ENCODE measurements at places on chromosomes 5 and 9.

DNA sequence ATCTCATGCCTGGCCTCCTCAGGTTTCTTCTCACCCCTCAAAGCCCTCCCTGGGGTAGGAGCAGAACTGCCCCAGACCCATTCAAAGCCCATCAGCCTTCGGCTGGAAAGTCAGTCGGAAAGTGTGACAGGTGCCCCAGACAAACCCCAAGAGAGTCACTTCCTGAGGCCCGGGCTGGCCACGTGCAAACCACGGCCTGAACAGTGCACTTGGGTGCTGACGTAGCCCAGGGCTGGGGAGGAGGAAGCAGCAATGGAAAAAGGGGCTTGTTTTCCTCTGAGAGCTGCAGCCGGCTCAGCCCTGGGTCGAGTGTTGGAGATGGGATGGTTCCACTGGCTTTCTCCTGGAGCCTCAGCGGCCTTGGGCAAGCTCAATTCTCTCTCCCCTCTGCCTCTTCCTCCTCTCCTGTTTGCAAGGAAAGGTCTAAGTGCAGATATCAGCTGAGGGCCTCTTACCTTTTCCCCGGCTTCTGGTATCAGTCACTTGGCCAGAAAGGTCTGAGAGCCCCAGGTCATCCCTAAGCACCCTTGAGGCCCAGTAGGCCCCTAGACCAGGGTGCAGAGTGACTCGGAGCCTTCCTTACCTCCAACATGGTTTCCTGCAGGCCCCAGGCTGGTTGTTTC is 5.9 kb upstream of the EGR1 start:
- DNase-seq, result no peak

GRCh38 chr9:87708986-87709728 is 16.8 kb upstream of the CTSL start:
- DNase-seq, result no peak

- no peak for DNase-seq
These were observed 35.8 kb upstream of the PLPP1 start for GRCh38 chr5:55570570-55570969.

GRCh38 chr5:39513236-39513635 is 88.5 kb upstream of the DAB2 start:
- peak; percentile 18 for DNase-seq

DNA sequence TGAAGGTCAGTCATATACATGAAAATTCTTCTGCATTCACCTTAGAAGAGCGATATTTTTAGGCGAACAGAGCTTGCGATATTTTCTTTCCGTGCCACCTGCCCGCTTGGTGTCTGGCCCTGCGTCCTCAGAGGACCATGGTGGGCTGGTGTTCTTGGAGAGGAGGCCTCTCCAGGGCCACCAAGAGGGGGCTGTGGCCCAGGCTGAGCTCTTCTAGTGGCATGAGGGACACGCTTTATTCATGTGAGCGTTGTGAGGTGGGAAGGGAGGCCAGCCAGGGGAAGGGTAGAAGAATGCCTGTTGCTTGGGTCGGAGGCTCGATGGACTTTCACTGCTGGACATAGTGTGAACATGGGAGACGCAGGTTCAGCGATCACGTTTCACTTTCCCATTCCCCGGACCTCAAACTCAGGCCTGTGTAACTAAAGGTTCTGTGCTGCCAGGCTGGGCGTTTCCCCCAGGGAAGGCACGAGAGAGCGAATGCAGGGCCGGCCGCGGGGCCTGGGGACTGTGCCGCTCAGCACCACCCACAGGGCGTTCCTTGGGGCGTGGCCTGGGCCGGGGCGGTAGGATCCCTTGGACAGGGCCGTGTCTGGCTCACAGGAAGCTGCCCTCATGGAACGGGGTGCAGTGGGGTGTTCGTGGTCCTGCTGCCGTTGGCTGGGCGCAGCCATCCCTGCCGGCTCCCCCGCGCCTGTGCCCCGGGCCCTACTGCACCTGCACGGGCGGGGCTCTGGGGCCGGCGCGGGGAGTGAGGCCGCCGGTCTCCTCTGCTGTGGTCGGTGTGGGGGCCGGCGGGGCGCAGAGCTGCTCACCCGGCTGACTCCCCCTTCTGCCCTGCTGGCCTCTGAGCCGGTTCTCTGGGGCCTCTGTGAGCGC is 40.7 kb upstream of the CLPTM1L start:
- peak; percentile 21 for DNase-seq

DNA sequence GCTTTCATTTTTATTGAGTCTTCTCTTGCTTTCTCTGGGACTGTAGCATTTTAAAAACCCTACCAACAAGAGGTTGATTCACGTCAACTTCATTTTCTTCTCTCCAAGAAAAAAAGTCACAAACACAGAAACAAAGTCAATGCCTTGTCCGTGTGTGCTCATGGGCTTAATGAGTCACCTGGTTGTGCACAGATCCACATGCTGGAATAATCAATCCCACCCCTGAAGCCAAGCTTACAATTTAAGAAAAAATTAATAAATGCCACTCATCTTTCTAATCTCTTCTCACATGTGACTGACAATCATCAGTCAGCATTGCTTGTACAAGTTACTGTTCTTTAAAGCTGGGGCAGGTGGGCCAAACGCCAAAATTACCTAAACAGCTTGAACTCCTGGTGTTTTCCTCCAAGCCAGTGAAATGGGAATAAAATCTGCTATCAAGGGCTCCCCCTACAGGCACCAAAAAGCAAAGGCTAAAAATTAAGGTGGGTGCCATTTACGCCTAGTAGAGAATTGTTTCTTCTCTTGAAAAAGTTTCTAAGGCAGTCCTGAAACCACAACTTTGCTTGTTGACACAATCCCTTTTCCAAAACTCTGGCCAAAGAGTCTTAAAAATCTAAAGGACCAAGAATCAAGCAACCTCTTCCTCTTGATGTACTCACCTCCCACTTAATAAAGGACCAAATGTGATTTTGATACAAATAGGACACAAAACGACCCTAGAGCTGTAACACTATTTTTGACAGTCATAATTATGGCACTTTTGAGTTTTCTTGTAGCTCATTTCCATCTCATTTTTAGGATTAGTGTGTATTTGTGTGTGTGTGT is 21.3 kb downstream of the TRMO start:
- peak; percentile 42 for DNase-seq

GRCh38 chr9:128718475-128718874 is 5.5 kb downstream of the ZDHHC12 start:
- no peak for DNase-seq

DNA sequence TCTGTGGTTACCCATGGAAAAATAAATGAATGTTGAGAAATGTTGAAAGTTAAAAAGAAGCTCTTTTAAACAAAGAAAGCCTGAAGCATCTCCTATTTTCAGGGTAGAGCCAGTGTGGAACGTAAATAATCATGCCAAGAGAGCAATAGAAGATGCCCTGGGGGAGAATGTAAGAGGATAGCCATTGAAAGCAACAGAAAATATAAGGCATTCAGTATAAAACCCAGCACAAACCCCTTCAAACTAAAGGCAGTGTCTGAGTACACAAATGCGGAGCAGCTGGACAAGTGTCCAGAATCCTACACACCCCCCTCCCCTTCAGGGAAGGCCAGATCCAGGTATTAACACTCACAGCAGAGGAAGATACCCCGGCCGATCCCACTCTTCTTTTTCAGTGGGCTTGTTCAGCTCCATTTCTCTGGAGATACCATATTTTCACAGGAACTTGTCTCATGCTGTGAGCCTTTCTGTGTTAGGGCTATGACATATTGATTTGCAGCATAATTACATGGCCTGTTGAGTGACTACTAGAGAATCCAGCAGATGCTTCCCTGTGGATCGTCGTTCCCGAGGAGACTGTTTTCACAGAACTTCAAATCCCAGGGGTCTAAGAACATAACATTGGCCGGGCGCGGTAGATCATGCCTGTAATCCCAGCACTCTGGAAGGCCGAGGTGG is 101.2 kb downstream of the PLK2 start:
- no peak for DNase-seq

DNA sequence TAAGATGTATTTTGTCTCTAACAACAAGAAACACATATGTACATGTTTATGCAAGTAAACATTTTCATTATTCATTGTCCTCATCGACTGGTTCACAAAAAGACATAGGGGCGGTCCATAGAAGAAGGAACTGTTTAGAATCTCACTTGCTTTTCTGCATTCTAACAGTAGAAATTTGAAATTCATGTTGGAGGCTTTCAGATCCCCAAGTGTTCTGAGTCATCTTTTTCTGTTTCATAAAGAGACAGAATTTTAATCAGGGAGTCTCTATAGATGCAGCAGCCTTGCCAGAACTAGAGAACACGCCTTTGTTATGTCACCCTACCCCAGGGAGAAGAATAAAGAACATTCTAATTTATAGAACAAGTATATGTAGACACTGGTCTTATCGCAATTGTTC is 324.3 kb downstream of the GABRG2 start:
- no peak for DNase-seq

GRCh38 chr9:32404856-32405255 is 20.4 kb downstream of the ACO1 start:
- no peak for DNase-seq

DNA sequence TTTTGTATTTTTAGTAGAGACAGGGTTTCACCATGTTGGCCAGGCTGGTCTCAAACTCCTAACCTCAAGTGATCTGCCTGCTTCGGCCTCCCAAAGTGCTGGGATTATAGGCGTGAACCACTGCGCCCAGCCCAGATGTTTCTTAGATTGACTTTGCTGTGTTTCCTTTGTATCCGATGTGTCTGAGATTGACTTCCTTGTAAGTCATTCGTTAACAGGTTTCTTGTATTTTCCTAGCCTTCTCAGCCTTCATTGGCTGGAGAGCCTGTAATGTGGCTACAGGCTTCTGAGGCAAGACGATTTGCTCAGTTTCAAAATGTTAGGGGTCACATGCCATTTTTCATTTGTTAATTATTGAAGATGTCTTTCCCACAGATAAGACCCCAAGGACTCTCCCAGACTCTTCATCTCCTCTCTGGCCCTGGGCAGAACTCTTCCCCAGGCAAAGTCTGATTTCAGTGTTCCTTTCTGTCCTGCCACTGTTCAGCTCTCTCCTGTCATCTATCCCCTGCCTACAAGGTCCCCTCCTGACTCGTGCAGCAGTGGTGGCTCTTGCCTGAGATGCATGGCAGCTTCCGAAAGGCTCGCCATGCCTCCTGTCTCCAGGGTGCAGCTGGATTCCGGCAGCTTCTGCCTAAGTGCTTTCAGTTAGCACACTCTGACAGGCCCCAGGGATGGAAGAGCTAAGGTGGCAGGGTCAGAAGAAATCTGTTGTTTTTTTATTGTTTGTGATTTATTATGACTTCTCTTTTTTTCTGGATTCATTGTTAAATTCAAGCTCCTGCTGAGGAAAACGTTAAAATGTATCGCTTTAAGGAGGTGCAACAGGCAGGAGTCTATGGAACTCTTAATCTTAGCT is 206.4 kb downstream of the AOPEP start:
- no peak for DNase-seq

DNA sequence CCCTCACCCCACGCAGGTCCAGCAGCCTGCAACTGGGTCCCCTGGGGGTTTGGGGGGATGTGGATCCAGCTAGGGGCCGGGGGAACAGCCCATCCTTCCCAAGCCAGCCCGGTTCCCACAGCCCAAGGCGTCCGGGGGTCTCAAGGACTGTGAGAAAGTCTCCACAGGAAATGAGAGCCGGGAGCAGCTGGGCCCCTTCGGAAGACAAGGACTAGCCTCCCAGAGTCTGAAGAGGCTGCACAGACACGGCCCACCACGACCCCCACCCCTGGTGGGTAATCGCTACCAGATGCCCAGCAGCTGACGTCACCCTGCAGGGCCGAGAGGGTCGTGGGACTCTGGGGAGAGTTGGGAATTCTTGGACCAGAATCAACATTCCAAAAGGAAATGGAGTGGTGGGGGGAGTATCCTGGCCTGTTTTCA is 10.5 kb downstream of the SH2D3C start:
- no peak for DNase-seq

- DNase-seq, result no peak
These were observed 68.5 kb downstream of the MCTP1 start for GRCh38 chr5:95216136-95216955.

GRCh38 chr9:113238859-113239232 is 17.5 kb downstream of the SLC31A1 start:
- DNase-seq, result no peak

DNA sequence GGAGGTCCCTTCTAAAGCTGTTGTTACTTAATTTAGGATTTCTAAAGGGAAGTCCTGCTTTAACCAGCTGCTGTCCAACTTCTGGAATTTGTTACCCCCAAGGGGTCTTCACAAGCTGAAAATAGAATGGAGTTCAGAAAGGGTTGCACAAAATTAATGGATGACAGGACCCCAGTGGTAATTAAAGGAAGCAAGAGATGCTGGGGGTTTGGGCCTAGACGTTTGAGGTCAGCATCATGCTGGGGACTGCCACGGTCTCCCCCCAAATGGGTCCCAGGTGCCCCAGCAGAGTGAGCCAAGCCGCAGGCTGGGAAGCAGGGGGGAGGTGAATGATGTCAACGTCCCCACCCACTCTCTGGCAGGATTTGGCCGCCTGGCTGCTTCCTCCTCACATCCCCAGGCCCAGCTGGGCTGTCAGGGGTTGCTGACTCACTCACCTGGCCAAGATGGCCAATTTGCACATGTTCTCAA is 97.5 kb upstream of the ARAP3 start:
- no peak for DNase-seq

GRCh38 chr9:135087489-135087792 is at the start of gene OLFM1:
OLFM1 (plus strand) TSS chr9:135087668; CDS start chr9:135087990, 322 bp downstream.
- DNase-seq, result peak; percentile 30

GRCh38 chr9:82949203-82949602 is 113.7 kb downstream of the RASEF start:
- no peak for DNase-seq

- no peak for DNase-seq
These were observed 1.8 kb downstream of the CCL28 start for GRCh38 chr5:43410414-43410813.

GRCh38 chr5:134515801-134516200 is 9.7 kb upstream of the JADE2 start:
- no peak for DNase-seq

DNA sequence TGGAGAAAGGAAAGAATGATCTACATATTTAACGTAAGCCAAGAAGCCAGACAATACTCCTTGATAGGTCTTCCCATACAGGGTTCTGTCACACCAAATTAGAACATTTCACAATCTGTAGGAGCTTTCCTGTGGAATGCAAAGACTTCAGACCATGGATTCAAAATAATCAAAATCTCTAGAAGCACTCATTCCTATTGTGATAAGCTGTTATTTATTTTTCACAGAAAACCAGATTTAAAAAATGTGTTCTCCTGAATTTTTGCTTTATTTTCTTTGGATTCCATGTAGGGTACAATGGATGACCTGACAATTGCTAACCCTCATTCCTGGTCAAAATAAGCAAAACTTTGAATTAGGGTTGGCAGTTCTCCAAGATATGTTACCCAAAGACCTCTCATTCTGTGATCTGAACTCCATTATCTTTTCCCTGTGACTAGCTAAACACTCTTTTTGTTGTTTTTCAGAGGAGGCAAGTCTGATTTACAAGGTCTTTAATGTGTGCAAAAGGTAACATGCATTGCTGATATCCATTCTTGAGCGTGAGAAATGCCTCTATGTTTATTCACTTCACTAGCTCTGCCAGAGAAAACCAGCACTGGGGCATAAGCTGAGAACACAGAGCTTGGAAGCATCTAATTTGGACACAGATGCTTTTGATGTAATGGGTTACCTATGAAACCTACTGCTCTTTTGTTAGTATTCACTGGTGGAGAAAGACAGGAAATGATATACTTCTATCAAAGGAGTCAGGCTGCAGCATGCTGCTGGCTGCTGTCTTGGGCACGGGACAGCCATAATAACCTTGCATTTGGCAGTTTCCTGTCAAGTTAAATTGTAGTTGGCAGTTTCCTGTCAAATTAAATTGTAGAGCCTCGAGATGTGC is 31.4 kb downstream of the ACTBL2 start:
- no peak for DNase-seq

- DNase-seq, result no peak
These were observed 79.6 kb downstream of the TLR4 start for GRCh38 chr9:117783828-117784227.

- no peak for DNase-seq
These were observed 6.0 kb downstream of the RALGDS start for GRCh38 chr9:133114886-133115603.

GRCh38 chr9:1050125-1050895 is at the start of gene DMRT2:
DMRT2 (plus strand) TSS chr9:1050357; CDS start chr9:1051614, 1,257 bp downstream.
- DNase-seq, result no peak
